ENCODE measurements at places on chromosomes 5 and 9. TPM values are rescaled to one million over a fixed set of nuclear protein-coding genes. Genes with fewer than 3 reads are reported as not detected.
A peak's percentile ranks its signal among the peaks of the same experiment; 100 is the strongest.

CAMK2A gene
- total RNA-seq: 1.1 TPM

SET gene
- 387 TPM for total RNA-seq

SPINK6 gene
- total RNA-seq: not detected

SOWAHA gene
- total RNA-seq: 0.12 TPM

PLAC8L1 gene
- 2.2 TPM for total RNA-seq

CBY3 gene
- total RNA-seq: not detected

GRCh38 chr5:170896779-170897178 lies 35.0 kb downstream of the RANBP17 start:
- H3K27me3 ChIP-seq: no peaks in the 10 kb centered on the region
- H3K4me1 ChIP-seq: no peaks in the 10 kb centered on the region
- peak; percentile 66 for DNase-seq
- H3K36me3 ChIP-seq: peaks cover 26% of the 10 kb centered on the region
- no peak overlapping the region for H3K27ac ChIP-seq

GRCh38 chr9:129886226-129887174 lies 51.2 kb downstream of the USP20 start:
- peaks cover 7% of the 10 kb centered on the region for H3K27me3 ChIP-seq
- peaks cover 9% of the 10 kb centered on the region for H3K36me3 ChIP-seq
- no peak overlapping the region for H3K4me3 ChIP-seq
- no peak for DNase-seq
- H3K4me1 ChIP-seq: peaks cover 36% of the 10 kb centered on the region
- H3K27ac ChIP-seq: no peak overlapping the region

DNA sequence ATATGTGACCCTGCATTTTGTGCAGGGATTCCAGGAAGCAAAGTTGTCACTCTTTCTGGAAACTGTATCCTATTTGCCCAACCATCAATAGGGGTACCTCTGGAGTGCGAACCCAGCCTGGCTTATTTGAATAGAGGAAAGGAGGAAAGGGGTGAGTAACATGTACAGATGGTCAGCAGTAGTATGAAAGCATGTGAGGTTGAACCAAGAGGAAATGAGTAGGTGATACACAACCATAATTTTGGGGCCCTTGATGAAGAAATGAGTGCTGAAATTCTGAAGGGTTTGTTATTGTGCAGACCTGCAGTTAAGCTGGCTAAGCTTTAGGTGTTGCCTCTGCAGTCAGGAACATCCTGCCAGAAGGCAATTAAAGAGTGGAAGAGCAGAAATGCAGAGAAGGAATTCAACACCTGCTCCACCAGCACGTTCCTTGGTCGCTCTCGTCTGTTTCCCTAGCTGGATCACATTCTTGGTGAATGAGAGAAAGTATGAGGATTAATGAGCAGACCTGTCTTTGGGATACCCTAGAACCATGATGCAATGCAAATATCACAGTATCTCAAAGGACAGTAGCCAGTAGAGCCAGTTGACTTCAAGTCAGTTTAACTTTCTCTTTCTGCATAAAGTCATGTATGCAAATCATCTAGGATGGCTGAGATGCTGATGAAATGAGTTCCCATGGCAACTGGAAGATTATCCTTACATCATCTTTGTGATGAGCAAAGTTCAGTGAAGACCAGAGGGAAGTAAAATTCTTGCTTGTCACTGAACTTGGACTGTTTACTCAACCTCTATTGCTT lies 13.2 kb upstream of the IL12B start:
- no peaks in the 10 kb centered on the region for H3K4me1 ChIP-seq
- peaks cover 5% of the 10 kb centered on the region for H3K36me3 ChIP-seq
- peaks cover 4% of the 10 kb centered on the region for H3K27me3 ChIP-seq
- no peak for DNase-seq
- H3K4me3 ChIP-seq: no peak overlapping the region
- no peak overlapping the region for H3K27ac ChIP-seq

- no peak overlapping the region for H3K4me3 ChIP-seq
- H3K4me1 ChIP-seq: peaks cover 7% of the 10 kb centered on the region
- peaks cover 3% of the 10 kb centered on the region for H3K27me3 ChIP-seq
Measured at GRCh38 chr9:105116052-105116868, 128.2 kb upstream of the SLC44A1 start.

DNA sequence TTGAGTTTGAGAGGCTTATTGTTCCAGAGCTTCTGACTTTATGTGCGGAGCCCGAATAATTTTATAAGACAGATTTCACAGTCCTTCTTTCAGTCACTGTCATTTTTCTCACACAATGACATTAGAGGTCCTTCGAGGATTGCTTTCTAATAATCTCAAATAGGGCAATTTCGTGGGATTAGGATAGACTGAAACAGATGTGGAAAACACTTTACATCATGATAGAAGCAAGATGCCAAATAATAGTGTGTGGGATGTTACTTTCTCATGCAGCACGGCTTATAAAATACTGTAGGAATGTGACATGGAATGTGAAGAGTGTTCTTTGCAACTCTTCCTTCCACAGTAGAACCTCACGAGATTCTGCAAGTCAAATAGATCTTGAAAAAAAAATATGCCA lies 451.3 kb downstream of the SEMA5A start:
- H3K4me1 ChIP-seq: no peaks in the 10 kb centered on the region
- no peaks in the 10 kb centered on the region for H3K27me3 ChIP-seq
- no peak overlapping the region for H3K4me3 ChIP-seq
- H3K36me3 ChIP-seq: no peaks in the 10 kb centered on the region
- H3K27ac ChIP-seq: no peak overlapping the region
- DNase-seq: no peak

DNA sequence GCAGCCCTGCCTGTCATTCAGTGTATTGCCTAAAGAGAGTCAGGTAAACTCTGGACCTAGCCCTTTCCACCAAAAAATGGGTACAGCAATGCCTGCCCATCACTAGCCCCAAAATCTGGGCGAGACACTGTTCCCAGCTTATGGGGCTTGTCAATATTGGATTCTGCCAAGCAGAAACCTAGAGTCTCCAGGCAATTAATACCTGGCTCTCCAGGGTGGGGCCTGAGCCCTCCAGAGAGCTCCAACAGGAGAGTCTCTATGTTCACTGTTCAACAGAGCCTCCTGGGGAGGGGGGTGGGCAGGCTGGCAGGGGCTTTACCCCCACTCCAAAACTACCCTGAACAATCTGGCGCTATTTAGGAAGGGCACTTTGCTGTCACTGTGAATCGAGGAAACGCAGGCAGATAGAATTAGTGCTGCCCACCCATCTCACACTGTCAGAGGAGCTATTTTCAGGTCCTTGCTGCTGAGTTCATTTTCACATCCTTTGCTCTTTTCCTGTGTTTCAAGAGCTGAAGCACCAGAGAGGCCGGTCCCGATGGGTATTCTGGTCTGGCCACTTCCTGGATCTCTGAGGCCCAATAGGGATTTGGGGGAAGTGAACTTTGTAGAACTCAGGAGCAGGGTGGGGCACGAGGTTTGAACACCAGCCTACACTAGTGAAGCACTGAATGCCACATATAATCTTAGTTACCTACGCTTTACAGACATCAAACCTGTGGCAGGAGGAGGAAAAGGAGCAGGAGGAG lies 121.8 kb downstream of the C5orf15 start:
- DNase-seq: no peak
- no peak overlapping the region for H3K27ac ChIP-seq
- peaks cover 14% of the 10 kb centered on the region for H3K4me1 ChIP-seq

DNA sequence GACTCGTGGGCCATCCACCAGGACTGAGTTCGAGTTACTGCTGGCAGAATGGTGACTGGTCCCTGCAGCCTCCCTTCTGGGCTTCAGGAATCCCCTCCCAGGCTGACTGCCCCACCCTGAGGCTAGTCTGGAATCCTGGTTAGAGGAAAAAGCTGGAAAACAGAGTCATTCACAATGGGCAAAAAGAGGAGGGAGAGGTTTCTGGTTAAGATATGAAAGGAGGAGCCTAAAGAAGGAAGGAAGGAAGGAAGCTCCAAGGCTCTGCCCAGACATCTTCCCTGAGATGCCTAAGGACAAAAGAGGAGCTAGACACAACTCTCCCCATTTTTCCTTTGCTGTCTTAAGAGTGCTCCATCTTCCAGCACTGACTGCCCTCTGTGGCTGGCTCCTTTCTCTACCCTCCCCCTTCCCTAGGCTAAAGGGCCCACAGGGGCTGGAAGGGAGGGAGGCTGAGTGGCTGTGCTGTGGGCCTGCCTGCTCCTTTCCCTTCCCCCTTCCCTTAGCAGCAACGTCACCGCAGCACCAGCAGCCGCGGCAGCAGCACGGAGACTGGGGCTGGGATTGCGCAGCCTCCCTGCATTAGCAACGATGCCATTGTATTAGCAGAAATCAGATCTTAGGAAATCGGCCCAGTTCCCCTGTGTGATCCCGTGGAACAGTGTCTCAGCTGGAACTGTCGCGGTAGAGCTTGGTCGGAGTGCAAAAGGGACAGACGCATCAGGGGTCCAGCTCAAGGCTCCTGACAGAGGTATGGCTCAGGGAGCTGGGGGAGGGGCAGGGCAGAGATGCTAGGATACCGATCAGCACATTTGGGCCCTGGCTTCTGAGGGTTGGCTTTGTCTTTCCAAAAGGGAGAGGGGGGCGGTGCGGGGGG lies 48.7 kb downstream of the RUSC2 start:
- peaks cover 21% of the 10 kb centered on the region for H3K4me1 ChIP-seq
- DNase-seq: peak; percentile 81
- H3K4me3 ChIP-seq: peak overlapping the region; percentile 97
- H3K27me3 ChIP-seq: peaks cover 4% of the 10 kb centered on the region
- H3K36me3 ChIP-seq: peaks cover 4% of the 10 kb centered on the region

DNA sequence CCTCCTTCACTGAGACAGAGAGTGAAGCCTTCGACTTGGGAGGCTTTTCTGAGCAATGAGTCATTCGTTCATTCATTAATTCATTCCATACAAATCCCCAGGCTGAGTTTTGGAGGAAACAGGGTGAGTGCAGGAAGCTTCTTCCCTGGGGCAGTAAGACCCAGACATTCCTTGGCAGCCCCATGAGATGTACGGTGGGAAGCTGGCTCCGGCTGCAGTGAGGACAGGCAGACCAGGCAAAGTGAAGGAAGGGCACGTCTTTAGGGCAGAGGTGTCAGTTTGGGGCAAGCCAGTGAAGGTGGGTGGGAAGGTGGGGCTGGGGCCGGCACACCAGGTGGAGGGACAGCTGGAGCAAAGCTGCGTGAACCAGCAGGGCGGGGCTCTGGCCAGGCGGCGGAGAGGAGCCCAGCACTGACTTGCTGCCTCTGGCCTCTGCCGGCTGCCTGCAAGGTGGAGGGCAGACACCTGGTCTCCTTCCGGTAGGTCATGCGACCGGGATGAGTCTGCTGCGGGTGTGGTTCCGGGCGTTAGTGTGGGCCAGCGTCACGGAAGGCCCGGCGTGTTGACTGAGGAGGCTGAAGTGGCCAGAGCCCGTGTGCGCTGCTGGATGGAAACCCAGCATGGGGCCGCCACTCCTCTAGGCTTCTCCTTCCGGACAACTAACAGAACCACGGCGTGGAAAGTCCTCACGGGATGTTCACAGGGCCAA lies 16.6 kb downstream of the OLFM1 start:
- no peaks in the 10 kb centered on the region for H3K36me3 ChIP-seq
- peaks cover 5% of the 10 kb centered on the region for H3K27me3 ChIP-seq
- H3K27ac ChIP-seq: no peak overlapping the region
- no peak overlapping the region for H3K4me3 ChIP-seq
- H3K4me1 ChIP-seq: peaks cover 49% of the 10 kb centered on the region
- DNase-seq: no peak

DNA sequence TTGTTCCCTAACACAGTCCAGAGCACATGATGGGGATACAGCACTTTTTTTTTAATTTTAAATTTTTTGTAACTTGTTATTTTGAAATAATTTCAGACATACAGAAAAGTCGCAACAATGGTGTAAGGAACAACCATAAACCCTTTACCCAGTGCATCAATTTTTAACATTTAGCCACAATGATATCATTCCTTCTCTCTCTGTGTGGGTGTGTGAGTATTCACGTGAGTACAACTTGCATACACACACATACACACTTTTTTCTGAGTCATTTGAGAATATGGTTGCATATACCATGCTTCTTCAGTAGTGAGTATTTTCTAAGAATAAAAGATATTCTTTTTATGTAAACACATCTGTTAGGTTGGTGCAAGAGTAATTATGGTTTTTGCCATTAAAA lies 135.2 kb downstream of the ARHGAP26 start:
- no peak for DNase-seq
- peaks cover 21% of the 10 kb centered on the region for H3K4me1 ChIP-seq
- H3K36me3 ChIP-seq: no peaks in the 10 kb centered on the region
- H3K27ac ChIP-seq: no peak overlapping the region

GRCh38 chr9:77575785-77576184 lies 72.3 kb downstream of the GNA14 start:
- no peak for DNase-seq
- H3K4me1 ChIP-seq: no peaks in the 10 kb centered on the region
- H3K27ac ChIP-seq: no peak overlapping the region
- no peaks in the 10 kb centered on the region for H3K27me3 ChIP-seq
- H3K36me3 ChIP-seq: no peaks in the 10 kb centered on the region

- no peaks in the 10 kb centered on the region for H3K27me3 ChIP-seq
- H3K27ac ChIP-seq: no peak overlapping the region
- H3K4me3 ChIP-seq: no peak overlapping the region
- no peaks in the 10 kb centered on the region for H3K4me1 ChIP-seq
Measured at GRCh38 chr5:9231842-9232241, 314.0 kb downstream of the SEMA5A start.

GRCh38 chr5:59296317-59297264 lies 596.9 kb downstream of the PDE4D start:
- H3K27me3 ChIP-seq: no peaks in the 10 kb centered on the region
- H3K36me3 ChIP-seq: no peaks in the 10 kb centered on the region
- DNase-seq: no peak
- H3K4me1 ChIP-seq: no peaks in the 10 kb centered on the region
- H3K27ac ChIP-seq: no peak overlapping the region

DNA sequence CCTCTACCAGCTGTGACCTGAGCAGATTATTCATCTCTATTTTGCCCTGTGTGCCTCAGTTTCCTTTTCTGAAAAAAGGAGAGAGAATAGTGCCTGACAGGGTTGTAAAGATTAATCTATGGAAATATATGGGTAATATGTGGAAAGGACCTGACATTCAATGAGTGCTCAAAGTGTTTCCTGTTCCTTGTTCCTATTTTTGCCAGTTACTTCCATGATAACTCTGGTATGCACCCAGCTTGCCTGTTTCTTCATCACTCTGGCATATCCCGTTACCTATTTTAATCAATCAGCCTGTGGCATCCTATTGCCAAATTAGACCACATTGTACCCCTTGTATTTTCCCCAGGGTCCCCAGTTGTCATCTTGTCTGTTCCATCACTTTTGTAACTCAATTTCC lies 3.6 kb upstream of the ARAP3 start:
- no peaks in the 10 kb centered on the region for H3K27me3 ChIP-seq
- no peak overlapping the region for H3K27ac ChIP-seq
- H3K4me1 ChIP-seq: peaks cover 4% of the 10 kb centered on the region

DNA sequence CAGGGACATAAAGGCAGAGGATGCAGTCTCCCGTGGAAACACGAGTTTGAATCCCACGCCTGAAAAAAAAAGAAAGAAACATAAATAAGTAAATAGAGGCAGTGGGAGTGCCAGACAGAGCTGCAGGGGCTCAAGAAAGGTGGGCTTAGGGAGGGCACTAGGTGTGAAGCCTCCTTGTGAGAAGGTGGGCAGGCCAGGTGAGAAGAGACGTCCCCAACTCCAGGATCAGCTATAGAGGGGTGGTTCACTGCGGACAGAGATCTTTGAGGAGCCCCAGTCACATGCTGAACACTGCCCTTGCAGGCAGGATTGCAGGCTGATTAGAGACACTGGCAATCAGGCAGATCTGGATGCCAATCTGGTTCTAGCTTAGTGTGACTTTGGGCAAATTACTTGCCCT lies 172.1 kb downstream of the RGS3 start:
- no peak overlapping the region for H3K4me3 ChIP-seq
- no peak for DNase-seq
- H3K36me3 ChIP-seq: no peaks in the 10 kb centered on the region
- no peak overlapping the region for H3K27ac ChIP-seq

Measured in glutamatergic neuron (in vitro differentiated cells).